ENCODE measurements at places on chromosomes 12 and 14.

- DNase-seq = no peak
Observed at GRCh38 chr12:93223440-93224426, 154.0 kb upstream of the NUDT4 start.

DNA sequence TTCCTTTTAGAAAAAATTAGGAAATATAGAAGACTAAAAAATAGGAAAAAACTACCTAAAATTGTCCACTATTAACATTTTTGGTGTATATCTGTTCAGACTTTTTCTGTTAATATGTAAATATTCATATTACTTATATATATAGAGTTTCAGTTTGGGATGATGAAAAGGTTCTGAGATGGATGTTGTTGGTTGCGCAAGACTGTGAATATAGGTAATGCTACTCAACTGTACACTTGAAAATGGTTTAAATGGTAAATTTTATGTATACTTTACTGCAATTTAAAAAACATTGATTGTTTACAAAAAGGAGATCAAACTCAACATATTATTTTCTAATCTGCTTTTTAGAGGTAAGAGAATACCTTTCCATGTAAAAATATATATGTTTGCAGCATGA is 200.9 kb downstream of the RAD51B start:
- no peak for DNase-seq

DNA sequence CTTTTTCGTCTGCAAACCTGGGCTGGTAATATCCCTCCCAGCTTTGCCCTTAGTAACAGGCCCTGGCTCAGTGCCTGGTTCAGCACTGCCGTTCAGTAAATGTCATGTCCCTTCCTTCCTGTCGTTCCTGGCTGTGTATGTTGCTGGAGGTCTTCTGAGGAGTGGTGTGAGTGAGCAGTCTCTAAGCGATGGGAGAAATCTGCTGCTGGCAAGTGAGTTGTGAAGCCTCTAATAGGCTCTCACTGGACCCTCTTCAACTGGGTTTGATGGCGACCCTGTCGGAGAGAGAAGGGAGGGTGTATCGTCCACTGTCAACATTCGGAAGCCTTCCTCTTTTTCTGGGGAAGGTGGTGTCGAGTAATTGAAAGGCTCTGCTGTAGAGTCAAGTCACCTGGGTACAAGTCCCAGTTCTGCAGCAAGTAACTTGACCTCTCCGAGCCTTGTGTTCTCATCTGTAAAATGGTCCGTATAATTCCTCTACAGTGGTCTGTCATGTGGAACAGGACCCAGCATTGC is 62.8 kb downstream of the HRK start:
- DNase-seq = no peak

DNA sequence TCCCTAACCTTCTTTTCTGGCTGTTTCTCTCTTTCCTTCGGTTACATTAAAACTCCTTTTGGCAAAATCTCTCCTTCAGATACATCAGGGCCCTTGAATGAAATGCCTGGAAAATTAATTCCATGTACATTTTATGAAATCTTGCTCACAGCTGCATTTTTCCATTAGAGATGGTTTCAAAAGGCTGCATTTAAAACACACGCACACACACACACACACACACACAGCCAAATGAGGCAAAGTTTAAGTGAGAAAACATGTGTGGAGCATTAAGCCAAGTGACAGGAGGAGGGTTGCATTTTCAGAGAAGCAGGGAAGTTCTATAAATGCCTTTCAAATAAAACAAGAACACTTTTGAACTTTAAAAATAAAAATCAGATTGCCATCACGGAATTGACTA is 216.4 kb downstream of the LRIG3 start:
- no peak for DNase-seq

GRCh38 chr14:92121207-92121669 is 268 bp downstream of the NDUFB1 start:
- no peak for DNase-seq

GRCh38 chr12:48197971-48198671 is 5.0 kb downstream of the OR10AD1 start:
- DNase-seq = peak; percentile 76
